Effector CD8-positive, alpha-beta T cell (primary cell): ENCODE measurements at places on chromosomes 3 and 15.

DNA sequence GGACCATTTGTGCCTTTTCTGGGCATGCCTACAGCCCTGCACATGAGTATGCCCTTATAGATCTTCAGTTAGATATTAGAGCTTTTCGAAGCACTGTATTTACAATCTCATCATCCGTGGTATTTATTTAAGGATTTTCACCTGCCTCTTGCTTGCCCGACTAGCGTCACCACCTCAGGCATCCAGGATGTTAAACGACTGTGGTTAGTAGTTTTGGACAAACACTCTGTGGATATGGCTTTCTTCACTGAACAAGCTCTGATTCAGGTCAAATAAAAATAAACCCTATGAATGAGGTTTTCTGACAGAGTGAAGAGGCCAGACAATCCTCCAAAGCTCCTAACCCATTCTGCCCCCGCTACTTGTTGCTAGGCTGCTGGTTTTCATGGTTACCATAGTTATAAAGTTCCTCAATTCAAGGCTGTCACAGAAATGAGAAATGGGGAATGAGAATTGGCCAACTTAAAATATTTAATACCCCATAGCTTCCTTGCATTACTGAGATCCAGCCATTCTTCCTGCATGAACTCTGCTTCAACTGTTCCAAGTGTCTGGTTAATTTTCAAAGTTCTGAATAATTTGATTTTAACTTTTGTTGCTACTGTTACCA is 440.1 kb downstream of the GABRG3 start:
- no peak for DNase-seq

- no peak for DNase-seq
Observed at GRCh38 chr3:46416811-46417510, 9.9 kb downstream of the CCRL2 start.

GRCh38 chr3:149713730-149714654 is 38.3 kb downstream of the COMMD2 start:
- DNase-seq: no peak

GRCh38 chr3:122217901-122218300 is 34.4 kb downstream of the CASR start:
- DNase-seq: no peak

GRCh38 chr3:39226106-39226741 is 33.8 kb upstream of the XIRP1 start:
- no peak for DNase-seq

GRCh38 chr15:91651251-91651650 is 202.3 kb upstream of the SLCO3A1 start:
- DNase-seq: no peak

GRCh38 chr3:145411605-145412004 is 749.4 kb downstream of the PLOD2 start:
- DNase-seq: no peak

DNA sequence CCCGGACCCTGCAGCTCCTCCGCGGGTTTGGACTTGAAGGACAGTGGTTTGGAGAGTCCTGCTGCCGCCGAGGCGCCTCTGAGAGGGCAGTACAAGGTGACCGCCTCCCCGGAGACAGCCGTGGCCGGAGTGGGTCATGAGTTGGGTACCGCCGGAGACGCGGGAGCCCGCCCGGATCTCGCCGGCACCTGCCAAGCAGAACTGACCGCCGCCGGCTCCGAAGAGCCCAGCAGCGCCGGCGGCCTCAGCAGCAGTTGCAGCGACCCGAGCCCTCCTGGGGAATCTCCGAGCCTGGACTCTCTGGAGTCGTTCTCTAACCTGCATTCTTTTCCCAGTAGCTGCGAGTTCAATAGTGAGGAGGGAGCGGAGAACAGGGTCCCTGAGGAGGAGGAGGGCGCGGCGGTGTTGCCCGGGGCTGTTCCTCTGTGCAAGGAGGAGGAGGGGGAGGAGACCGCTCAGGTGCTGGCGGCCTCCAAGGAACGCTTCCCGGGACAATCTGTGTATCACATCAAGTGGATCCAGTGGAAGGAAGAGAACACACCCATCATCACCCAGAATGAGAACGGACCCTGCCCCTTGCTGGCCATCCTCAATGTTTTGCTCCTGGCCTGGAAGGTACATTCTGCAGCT is 634 bp downstream of the MINDY2 start:
- DNase-seq: no peak

GRCh38 chr15:66836231-66837030 is 134.4 kb downstream of the SMAD6 start:
- no peak for DNase-seq

DNA sequence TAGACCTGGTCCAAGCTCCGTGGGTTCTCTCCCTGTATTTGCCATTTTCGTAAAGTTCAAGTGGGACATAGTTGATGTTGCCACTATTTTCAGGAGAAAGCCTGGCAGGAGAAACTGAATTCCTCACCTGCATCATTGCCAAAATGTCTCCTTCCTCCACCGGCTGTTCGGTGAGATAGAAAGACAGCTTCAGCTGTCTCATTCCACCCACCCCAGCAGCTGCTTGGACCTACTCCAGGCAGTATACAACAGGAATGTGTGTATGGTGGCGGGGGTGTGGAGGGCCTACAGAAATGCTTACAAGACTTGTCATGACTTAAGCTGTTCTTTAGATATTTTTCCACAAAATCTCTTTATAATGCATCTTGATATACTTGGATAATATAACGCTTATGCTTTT is 132.7 kb upstream of the RAP2B start:
- DNase-seq: no peak

- DNase-seq: no peak
Observed at GRCh38 chr3:125163739-125164601, 48.6 kb downstream of the SLC12A8 start.

GRCh38 chr15:88147760-88148159 is 108.8 kb downstream of the NTRK3 start:
- DNase-seq: no peak

- no peak for DNase-seq
Observed at GRCh38 chr3:115022835-115023398, 124.2 kb downstream of the ZBTB20 start.

DNA sequence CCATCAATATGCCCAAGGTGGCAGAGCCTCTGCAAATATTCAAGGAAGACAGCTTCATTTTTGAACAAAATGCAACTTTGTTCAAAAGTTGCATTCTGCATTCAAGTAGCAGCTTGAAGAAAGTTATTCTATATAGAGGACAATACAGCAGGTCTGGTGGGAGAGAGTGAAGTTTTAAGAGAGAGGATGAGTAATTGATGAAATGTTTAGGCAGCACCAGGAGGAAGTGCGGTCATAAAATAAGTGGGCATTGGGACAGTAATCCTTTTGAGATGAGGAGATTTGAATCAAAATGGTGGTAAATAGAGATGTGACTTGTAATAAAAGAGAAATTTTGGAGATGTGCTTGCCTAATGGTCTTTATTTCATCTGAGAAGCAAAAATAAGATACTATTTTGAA is 607.3 kb upstream of the ZNF385D start:
- no peak for DNase-seq

DNA sequence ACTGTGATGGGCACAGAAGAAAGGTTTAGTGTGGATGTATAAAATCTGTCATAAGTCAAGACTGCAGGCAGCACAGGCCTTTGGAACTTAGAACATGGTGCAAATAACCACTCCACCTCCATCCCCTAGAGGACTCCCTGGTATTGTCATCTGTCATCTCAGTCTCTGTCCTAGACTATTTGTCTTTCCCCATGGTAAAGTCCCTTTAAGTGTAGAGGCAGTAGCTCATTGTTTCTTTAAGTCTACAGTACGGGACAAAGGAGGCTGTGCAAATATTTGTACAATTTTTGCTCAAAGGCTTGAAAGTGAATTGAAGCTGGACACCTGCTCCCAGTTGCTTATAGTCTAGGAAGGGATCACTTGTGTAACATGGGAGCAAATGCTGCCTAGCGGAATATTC is 3.2 kb upstream of the PXYLP1 start:
- DNase-seq: no peak

GRCh38 chr15:52101542-52102323 is 10.8 kb downstream of the BCL2L10 start:
- no peak for DNase-seq

DNA sequence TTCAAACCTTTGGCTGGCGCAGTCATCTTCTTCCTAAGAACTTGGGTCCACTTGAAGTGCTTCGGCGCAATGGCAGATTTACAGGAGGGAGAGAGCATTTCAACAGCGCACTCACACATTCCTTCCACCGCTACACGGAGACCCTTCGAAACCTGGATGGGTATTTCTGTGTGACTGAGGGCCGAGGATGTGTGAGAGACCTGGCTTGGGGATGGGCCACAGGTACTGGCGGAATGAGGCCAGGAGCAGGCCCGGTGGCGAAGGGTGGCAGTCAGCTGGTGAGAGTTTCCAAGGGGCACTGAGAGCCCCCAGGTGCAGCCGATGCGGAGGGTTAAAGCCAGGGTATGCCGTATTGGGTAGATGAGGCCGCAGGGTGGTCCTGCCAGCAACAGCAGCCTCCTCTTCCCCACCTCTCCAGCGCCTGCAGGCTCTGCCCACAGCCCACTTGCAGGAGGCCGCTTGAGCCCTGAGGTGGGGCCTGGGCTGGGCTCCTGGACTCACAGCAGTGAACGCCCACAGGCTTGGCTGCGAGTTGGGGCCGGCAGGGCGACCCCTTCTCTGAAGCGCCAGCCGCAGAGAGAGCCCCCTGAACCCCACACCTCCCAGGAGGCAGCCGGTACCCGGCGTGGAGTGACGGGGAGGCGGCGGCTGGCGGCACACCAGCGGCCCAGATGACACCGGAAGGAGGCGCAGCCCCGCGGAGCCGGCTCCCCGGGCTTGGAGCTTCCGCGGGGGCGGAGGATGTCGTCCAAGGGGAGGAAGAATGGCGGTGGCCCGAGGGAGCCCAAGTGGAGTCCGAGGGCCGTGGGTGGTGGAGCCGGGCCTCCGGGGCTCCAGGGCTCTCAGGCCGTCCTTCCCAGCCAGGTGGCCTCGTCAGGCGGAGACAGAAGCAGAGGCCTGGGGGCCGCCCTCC is 166.5 kb downstream of the NSMCE3 start:
- no peak for DNase-seq

DNA sequence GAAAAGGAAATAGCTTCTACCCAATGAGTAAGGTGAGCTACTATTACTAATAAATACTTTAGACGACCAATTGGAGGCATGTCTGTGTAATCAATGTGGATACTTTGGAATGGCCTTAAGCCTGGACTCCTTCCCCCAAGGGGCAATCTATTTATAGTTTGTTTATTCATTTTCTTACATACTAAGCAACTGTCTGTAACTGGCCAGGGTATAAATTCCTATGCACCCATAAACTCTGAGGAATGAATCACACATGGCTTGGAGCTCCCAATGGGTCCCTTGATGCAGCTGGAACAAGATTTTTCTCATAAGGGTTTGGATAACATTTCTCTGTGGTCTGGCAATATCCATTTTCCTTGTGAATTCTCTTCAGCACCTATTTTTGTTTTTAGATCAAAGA is 506.8 kb downstream of the EDEM1 start:
- no peak for DNase-seq

GRCh38 chr15:68298336-68298735 is 20.8 kb downstream of the FEM1B start:
- DNase-seq: no peak

- peak; percentile 2 for DNase-seq
Observed at GRCh38 chr3:50708620-50709019, 33.9 kb downstream of the DOCK3 start.

DNA sequence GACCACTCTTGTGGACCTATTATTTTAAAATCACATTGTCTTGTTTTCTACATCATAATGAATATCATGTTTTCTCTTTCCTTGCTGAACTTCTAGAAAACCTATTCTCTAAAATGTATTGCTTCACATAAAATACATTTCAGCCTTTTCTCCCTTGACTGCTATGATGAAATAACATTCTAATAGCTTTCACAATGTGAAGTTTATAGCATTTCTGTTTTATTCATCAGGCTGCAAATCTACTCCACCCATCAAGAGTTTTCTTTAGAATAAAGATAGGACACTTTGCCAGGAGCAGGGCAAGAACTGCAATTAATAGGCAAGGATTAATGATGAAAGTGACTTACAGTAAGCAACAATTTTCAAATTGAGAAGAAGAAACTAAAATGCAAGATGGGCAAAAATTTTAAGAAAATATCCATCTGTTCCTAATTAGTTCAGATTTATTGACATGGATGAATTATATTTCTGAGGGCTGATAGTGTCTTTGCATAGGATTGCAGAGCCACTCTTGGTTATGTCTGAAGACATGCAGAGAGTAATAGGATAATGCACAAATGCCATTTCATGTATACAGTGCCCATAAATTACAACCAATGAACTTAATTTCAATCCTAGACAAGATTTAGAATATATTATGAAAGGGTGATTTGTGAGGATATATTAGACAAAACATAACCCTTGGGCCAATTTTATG is 21.7 kb downstream of the LEKR1 start:
- DNase-seq: no peak

- DNase-seq: no peak
Observed at GRCh38 chr3:11159421-11159904, 5.2 kb downstream of the HRH1 start.

- no peak for DNase-seq
Observed at GRCh38 chr3:131349946-131350347, 31.6 kb upstream of the NUDT16 start.

DNA sequence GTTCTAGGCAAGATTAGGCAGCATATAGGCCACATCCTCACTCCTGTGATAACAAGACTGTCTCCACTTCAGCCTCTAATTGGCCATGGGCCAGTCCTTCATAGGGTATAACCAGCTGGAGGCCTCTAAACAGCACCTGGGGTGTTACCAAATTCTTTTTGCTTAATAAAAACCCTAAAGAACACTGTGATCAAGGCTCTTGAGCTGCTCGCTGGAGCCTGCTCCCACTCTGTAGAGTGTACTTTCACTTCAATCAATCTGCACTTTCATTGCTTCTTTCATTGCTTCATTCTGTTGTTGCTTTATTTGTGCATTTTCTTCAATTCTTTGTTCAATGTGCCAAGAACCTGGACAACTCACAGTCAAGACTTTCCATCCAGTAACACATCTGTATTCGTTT is 36.2 kb upstream of the TOPBP1 start:
- no peak for DNase-seq

DNA sequence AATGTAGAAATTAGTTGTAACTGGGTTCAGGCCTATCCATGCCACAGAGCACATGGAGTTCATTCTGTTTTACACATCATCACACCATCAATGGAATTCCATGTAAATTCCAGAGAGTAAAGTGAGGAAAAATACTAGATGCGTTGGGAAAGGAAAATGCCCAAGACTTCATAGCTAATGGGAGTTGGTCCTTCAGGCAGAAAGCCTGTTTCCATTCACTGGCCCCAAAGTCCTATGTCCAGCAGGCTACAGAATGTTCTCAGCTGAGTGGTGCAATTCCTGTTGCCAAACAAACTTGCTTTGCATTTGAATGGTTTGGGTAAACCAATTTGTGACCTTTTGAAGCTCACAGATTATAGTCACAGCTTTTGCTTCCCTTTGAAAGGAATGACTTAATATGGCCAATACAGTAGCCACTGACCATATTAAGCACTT is 164.6 kb upstream of the PFN2 start:
- no peak for DNase-seq

DNA sequence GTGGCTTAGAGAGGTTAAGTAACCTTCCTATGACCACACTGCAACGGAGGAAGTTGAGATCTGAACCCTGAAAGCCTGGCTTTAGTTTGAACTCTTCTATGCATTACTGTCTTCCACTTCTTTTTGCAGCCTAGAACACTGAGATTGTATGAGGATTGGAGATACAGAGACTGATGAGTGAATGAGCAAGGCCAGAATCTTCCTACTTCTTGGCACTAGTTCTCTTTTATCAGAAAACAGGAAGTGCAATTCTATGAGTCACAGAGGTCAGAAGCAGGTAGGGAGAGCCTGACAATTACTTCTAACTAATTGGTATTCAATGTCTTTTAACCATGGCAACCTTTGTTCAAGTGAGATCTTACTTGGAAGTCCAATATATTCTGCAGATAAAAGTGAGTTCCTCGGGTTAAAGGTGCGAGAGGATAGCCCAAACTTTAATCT is 219.0 kb downstream of the SHQ1 start:
- DNase-seq: no peak

GRCh38 chr15:68500363-68501258 is 68.6 kb upstream of the ITGA11 start:
- DNase-seq: no peak
